ENCODE measurements at places on chromosomes 7 and 10. TPM values are rescaled to one million over a fixed set of nuclear protein-coding genes. Genes with fewer than 3 reads are reported as not detected.

The GPR26 gene
- not detected for total RNA-seq

The HOXA1 gene
- 31.2 TPM for total RNA-seq

The HMX3 gene
- not detected for total RNA-seq

DNA sequence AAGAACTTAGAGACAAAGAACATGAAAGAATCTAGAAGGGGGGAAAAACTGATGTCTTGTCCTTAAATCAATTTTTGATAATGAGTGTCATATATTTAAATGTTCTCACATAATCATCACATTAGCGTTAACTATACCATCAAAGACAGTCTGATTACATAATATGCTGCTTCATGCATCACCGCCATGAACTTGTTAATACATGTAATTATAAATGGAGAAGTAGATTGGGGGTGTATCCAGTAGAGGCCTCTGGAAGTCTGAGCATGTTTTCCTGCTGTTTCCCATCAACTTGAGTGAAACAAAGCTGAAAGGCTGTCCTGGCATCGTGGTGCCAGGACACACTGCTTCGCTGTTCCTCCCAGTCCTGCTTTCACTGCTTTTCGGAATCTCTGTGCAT lies 48.2 kb downstream of the PRLHR start:
- H3K4me3 ChIP-seq = no peak overlapping the region
- H3K36me3 ChIP-seq = no peaks in the 10 kb centered on the region
- no peak overlapping the region for H3K27ac ChIP-seq
- no peaks in the 10 kb centered on the region for H3K4me1 ChIP-seq
- DNase-seq = no peak

DNA sequence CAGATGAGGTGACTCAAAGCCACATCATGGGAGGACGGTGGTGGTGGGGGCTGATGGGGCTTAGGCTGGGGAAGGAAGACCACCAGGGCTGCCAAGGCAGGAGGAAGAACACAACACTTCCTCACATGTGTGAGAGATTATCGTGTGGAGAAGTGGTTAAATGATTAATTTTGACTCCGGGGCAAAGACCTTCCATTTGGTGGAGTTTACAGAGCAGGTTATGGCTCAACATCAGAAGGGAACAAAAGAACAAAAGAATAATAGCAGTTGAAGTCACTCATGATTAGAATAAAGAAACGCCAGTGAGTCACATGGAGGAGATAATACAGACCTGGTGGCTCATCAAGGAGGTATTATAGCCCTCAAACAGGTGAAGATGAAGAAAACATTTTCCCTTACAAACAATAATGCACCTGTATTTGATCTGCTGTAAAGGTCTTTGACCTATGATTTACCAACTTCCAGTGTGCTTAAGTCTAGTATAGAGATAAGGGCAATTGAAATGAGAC lies 170.1 kb downstream of the PKD1L1 start:
- H3K4me1 ChIP-seq = peaks cover 16% of the 10 kb centered on the region
- H3K4me3 ChIP-seq = no peak overlapping the region
- peak overlapping the region; percentile 4 for H3K27ac ChIP-seq
- H3K27me3 ChIP-seq = no peaks in the 10 kb centered on the region

GRCh38 chr7:108000875-108001763 lies 1.8 kb downstream of the LAMB1 start:
- H3K4me1 ChIP-seq = peaks cover 46% of the 10 kb centered on the region
- peak overlapping the region; percentile 43 for H3K27ac ChIP-seq
- peak overlapping the region; percentile 90 for H3K4me3 ChIP-seq
- H3K36me3 ChIP-seq = peaks cover 16% of the 10 kb centered on the region
- H3K27me3 ChIP-seq = no peaks in the 10 kb centered on the region

DNA sequence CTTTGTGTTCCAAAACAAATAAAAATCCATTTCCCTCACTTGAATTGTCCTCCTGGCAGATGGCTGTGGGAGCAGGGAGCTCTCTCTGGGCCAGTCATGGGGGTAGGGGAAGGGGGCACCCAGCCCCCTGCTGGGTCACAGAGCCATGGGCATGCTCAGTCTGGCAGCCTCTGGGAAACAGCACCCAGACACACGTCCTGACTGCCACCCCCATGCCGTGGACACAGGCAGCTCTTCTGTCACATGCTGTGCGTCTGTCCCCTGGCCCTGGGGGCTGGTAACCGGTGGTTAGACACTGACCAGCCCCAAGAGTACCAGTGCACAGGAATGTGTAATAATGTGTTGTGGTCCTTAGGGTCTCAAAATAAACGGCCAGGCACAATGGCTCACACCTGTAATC lies 47.0 kb downstream of the RASGEF1A start:
- no peaks in the 10 kb centered on the region for H3K36me3 ChIP-seq
- no peaks in the 10 kb centered on the region for H3K4me1 ChIP-seq
- DNase-seq = no peak
- no peak overlapping the region for H3K4me3 ChIP-seq
- H3K27ac ChIP-seq = no peak overlapping the region
- H3K27me3 ChIP-seq = peaks cover 7% of the 10 kb centered on the region
